ENCODE measurements at places on chromosomes 2 and 18.

- DNase-seq = no peak
Observed at GRCh38 chr2:211879323-211879722, 659.3 kb downstream of the ERBB4 start.

DNA sequence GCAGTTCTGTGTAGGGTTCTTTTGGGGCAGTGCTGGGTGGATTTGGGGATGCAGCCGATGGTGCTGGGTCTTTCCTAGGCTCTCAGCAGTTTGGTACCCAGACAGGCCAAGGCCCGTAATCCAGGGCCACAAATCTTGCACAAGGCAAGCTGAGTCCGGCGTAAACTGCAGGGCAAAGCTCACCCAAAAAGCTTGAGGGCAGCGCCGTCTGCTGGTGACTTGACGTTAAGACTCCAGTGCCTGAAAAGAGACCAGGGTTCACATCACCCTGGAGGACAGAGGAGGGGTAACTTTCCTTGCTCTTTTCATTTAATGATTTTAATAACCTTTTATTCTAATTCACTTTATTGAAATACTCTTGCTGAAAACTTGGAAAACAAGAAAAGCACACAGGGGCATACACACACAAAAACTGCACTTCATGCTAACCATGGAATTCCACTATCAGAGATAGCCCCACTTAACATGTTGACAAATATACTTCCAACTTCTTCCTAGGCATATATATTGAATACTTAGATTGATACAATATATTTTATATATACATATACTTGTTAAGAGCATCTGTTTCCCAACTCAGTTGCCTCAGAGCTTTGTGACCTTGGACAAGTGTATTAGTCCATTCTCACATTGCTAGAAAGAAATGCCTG, 38.9 kb downstream of the CNGA3 start:
- peak; percentile 65 for DNase-seq

DNA sequence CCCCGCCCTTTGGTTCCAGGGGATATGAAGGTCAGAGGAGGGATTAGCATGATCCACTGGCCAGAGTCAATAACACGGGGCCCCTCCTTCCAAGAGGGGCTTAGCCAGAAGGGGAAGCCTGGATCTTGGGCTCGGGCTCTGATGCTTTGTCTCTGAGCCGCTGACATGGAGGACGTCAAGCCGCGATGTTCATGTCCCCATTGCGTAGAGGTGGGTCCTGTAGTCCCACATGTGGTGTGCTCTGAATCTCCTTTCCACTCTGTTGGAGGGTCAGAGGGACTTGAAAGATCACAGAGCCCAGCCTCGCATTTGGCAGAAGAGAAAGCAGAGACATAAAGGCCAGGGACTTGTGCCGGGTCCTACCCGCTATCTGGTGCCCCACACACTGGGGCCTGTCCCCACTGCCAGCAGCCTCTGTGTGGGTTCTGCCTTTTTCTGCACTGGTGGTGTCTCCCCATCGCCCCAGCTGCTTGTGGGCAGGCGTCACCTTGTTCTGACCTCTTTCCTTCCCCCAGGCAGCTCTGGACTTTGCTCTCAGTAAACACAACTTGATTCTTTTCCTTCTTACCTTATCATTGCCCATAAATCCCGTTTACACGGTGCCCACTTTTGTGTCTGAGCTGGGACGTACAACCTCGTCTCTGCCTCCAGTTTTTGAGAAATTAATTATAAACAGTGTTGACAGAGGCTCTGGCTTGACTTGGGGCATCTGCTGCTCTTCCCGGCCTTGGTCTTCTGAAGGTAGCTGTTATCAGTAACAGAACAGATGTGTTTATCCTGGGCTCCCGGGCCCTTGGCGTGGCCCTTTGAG, 48.8 kb downstream of the SH3BP4 start:
- DNase-seq = no peak

GRCh38 chr2:45117383-45117782, 108.1 kb upstream of the SIX2 start:
- no peak for DNase-seq

GRCh38 chr2:218146056-218146455, 20.2 kb downstream of the CXCR2 start:
- DNase-seq = no peak

GRCh38 chr2:20304411-20304810, 46.2 kb downstream of the PUM2 start:
- DNase-seq = no peak

DNA sequence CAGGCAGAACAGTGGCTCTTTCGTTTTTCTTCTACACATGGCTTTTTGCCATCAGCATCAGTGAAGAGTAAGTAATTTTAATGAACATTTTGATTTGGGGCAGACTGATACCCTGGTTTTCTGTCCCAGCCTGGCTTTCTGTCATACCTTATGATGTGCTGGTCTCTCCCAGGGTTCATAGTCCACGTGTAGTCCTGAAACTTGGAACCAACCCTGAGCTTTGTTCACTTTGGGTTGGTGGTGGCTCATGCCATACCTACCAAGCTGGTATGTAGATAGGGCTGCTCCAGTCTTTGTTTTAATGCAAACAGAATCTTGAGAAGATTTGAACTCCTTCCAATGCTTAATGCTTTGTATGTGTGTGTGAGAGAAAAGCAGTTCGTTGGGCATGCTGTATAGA, 4.9 kb downstream of the COPS7B start:
- DNase-seq = no peak

DNA sequence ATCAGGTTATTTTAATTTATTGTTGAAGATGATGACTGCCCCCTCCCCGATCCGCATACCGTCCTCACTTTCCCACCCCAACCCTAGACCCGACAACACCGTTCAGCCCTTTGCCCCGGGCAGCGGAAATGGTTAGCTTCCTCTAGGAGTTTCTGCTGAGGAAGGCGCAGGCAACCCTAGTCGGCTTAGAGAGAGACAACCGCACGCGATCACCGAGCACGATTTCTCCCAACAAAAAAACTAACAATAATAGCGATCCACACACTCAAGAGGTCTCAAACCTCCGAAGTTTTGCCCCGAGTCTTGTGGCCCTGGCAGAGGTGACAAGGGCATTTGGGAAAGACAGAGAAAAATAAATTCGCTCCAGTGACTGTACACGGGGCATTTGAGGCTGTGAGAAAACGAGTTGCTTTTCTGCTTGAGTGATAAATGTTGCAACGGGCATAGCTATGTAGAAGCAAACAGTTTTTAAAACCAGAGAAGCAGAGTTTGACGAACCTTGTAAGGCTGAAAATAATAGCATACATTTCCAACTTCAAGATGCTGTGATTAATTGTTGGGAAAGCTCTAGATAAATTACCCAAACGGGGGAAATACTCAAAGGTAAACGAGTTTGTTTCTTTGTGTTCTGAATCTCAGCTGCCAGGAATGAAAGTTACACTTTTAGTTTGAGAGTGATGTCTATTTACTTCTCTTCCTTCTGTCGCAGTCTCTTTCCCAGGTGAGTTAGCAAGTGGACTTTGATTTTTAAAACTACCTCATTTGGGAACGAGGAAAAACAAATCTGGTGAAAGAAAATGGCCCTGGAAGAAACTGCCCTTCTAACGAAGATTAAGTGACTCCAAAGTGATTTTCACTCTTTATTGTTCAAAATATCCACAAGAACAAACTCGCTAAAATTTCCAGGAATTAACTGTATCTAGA, 11.0 kb upstream of the SIX3 start:
- no peak for DNase-seq

GRCh38 chr2:85291425-85292023, 36.3 kb downstream of the TGOLN2 start:
- no peak for DNase-seq

DNA sequence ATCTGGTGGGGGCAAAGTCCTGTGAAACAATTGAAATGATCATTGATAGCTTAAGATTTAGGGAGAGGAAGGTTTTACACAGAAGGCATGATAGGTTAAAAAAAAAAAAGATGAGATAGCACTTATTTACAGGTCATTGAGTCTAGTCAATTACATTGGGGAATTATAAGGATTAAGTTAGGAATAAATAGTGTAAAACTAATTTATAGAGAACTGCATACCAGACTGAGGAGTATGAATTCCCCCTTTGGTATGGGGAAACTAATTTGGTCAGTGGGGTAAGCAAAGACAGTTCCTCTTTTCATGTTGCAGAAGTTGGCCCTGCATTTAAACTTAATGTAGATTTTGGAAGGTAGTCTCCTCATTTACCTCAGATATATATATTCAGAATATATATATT, 10.8 kb downstream of the GLS start:
- DNase-seq = no peak

GRCh38 chr18:6427286-6427685, 12.6 kb upstream of the L3MBTL4 start:
- DNase-seq = no peak

GRCh38 chr2:239806276-239806675, 218.9 kb downstream of the NDUFA10 start:
- DNase-seq = no peak

- DNase-seq = no peak
Observed at GRCh38 chr2:201886504-201886903, 80.2 kb downstream of the CDK15 start.

- DNase-seq = no peak
Observed at GRCh38 chr2:81714817-81715216, 1410.3 kb upstream of the LRRTM1 start.

DNA sequence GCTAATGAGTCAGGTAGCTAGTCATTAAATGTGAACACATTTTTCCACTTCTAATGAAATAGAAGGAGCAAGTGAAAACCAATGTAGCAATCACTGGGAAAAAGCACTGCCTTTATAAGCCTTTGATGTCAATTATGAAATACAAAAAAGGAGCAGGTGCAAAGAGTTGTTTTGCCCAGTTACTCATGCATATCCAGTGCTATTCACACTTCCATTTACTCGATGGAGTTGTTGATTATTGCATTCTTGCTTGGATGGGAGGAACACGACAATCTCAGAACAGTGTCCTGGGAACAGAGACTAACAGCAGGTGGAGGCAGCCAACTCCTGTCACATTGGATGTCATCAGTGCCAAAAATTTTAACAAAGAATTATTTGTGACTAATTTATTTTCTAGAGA, 372.5 kb downstream of the CBLN2 start:
- DNase-seq = no peak

DNA sequence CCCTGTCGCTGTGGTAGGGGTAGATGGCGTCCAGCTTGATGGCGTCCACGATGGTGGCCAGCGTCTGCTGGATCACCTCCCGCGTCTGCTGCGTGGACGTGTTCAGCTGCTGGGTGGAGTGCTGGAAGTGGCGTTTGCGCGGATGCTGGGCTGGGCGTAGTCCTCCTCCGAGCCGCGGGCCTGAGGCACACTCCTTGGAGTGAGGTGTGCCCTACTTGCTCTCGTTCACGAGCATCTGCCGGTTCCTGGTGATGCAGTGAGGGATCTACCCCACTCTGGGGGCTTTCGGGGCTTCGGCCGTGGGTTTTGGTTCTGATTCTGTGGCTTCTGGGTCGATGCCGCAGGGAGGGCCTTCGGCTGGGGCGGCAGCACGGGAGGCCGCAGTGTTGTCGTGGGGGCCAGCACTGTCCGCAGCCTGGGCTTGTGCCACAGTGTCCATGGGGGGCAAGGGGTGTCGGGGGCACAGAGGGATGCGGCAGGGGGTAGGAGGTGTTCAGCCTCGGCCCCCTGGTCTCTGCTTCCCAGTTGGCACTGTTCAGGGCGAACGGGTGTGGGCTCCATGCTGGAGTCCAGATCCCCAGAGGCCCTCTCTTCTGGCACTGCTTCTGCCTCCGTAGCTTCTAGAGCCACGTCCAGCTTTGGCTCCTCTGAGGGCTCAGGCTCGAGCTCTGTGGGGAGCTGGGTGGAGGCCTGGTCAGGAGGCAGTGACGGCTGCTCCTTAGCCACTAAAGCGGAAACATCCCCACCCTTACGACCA, 890.6 kb upstream of the LRRTM1 start:
- DNase-seq = no peak

GRCh38 chr2:37868866-37869265, 56.2 kb upstream of the RMDN2 start:
- no peak for DNase-seq

- peak; percentile 21 for DNase-seq
Observed at GRCh38 chr2:68653538-68653982, 10.2 kb downstream of the PROKR1 start.

- DNase-seq = no peak
Observed at GRCh38 chr18:66560094-66560493, 43.8 kb downstream of the CDH19 start.

DNA sequence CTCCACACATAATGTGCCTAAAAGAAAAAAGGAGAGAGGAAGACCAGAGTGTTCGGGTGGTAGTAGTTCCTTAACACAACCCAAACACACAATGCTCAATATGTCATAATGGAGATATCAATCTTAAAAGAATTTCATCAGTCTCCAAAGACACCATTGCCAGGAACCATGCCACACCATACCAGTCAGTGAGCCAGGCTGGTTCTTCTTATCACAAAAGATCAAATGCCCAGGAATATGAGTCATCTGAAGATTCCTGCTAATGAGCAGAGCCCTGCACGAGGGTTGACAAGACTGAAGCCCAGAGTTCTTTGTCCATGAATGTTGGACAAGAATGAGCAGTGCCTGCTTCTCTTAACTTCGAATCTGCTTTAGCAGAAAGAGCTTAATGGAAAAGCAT, 262.3 kb downstream of the ZNF516 start:
- no peak for DNase-seq

GRCh38 chr2:108541451-108541850, 7.2 kb downstream of the LIMS1 start:
- DNase-seq = no peak

DNA sequence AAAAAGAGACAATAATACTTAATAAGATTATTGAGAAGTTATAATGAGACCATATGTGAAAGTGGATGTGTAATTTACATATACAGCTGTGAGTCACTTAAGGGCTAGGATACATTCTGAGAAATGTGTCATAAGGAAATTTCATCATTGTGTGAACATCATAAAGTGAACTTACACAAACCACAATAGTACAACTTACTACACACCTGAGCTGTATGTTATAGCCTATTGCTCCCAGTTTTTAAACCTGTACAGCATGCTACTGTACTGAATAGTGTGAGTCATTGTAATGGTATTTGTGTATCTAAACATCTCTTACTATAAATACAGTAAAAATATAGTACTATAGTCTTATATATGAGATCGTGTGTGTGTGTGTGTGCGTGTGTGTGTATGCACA, 1420.3 kb upstream of the PIK3C3 start:
- no peak for DNase-seq

DNA sequence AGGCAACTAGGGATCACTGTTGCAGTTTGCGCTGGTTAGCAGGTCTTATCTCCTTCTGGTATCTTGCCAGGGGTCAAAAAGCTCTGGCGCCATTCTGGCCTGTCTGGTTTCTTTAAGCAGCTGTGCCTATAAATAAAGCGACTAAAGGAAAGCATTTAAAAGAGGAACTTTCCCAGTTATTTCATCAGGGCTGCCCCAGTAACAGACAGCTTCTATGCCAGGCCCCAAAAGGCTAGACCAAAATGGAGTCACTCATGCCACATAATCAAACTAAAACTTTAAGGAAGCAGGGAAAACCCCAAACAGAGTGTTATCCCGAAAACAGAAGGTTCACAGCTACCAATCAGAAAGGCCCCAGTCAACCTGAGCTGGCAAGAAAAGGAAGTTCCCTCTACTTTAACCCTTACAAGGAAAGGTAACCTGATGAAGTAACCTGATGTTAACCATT, 41.2 kb upstream of the HNRNPA3 start:
- no peak for DNase-seq
